Astrocyte of the spinal cord (primary cell): ENCODE measurements at places on chromosomes 2 and 18.
A peak's percentile ranks its signal among the peaks of the same experiment; 100 is the strongest.

DNA sequence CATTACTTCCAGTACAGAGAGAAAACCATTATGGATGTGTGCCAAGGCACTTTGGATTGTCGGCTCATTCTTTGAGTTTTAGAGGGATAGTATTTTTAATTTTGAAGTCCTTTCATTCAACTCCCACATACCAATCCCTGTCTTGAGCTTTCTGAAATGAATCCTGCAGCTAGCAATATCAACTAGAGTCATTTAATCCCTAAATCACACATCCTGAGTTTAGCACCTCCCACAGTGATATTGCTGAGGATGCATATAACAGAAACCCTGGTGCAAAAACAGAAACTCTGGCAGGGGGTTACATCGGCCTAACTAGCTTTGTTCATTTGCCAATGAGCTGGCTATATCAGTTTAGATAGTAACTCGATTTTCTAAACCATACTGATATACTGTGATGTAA lies 427.3 kb downstream of the LRP1B start:
- DNase-seq = no peak

DNA sequence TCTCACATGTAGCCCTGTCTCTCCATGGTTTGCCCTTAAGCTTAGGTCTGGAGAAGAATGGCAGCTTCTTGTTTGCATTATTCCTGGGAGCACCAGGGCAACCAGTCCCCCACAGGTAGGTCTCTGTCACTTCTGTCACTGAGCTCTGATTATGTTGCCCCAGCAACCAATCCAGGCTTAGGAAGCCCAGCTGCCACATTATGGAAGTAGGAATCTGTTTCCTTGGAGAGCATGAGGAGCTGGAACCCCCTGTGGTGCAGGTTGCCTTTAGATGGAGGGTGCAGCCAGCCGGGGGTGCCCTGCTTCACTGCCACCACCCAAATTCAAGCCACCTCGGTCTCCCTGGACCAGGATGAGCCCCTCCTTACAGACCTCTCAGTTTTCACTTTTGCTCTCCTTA lies 4.8 kb downstream of the RESP18 start:
- no peak for DNase-seq

DNA sequence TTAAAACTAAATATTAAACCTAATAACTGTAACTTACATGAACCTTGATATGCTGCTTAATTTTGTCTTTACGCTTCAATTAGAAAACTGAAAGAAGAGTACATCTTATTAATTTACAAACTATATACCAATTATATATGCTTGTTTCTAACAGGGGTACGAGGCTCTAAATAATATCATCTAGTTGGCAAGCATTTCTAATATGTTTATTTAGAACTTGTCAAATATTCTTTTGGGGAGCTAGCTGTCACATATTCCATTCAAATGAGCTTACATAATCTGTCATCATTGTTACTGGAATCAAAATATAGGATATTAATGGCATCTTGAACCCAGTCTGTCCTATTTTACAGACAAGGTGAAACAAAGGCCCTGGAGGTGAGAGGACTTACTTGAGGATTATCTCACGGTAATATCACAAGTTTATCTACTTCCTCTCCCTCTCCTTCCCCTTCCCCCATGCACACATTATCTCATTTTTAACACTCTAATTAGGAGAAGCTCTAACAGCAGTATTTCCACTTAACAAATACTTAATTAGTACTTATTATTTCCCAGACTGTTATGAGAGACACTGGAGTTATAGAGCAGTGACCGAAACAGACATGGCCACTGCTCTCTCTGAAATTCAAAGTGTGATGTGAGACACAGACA lies 3.5 kb downstream of the PRKD3 start:
- no peak for DNase-seq

DNA sequence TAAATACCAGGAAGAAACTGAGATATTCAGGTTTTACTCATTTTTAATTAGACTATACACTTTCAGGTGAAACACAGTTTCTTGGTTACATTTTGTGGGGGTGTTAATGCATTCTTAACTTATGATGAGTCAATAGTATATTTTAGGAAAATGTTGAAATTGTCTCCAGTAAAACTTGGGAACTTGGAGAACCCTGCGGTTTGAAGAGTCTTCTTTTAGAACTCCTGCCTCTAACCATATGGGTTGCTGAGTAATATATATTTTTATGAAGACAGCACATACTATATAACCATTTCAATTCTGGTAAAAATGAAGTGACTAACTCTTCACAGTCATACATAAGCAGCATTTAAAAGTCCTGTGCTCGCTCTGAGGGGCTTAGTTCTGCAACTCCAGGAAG lies 308.2 kb upstream of the LRATD1 start:
- no peak for DNase-seq

GRCh38 chr18:13390711-13391110 lies 172.2 kb downstream of the LDLRAD4 start:
- no peak for DNase-seq

- DNase-seq = no peak
These were observed 27.0 kb upstream of the CCDC178 start for GRCh38 chr18:33467531-33467930.

DNA sequence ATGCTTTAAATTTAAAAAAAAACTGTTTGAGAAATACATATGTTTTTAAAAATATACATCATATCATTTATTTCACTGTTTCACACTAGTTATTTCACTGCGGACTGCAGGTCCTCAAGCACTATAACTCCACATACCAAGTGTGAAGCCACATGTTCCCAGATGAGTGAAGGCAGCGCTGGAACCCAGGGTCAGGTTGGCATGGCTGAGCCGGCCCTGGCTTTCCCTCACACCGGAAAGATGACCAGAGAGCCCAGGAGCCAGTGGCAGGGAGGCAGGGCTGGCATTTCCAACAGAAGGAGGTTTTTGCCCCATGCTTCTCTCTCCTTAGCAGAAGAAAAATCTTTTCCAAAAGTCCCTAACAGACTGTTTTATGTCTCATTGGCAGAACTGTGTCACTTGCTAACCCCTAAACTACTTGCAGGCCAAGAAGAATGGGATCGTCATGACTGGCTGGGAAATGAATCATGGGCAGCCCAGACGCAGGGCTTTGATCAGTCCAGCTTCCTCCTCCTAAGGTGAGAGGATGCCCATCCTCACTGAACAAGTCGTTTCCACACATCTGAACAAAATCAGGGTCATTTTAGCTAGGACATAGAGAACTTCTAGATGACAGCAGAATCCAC lies 287.6 kb upstream of the HNRNPA3 start:
- DNase-seq = no peak

DNA sequence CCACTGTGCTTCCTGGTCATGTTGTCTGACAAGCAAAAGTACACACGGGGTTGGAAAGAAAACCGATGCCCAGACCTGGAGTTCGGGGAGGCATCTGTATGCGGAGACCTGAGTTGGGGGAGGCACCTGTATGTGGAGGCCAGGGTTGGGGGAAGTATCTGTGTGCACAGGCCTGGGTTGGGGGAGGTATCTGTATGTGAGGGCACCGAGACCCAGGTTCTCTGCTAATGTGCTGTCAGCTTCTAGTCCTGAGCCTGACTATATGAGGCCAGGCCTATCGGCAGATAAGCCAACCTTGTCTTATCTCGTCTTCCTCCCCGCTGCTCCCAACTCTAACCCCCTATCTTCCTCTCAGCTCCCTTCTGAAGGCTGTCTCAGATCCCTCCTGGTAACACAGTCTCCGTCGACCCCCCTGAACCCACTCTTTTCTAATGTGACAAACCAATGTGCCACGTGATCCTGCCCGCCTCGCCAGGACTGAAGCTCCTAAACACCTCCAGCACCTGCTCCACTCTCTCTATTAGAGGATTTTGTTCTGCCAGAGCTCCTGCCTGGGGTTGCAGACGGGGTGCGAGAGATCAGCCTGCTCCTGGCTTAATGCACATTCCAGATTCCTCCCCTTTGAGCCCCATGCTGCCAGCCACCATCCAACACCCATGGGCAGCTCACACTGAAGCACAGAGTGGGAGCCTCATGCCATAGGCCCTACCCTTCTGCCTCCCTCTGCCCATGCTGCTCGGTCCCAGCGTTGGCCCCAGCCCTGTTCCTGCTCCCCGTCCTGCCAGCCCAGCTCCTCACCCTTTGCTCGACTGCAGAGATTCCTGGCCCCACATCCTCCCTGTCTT lies 188.4 kb downstream of the SH3BP4 start:
- DNase-seq = no peak

DNA sequence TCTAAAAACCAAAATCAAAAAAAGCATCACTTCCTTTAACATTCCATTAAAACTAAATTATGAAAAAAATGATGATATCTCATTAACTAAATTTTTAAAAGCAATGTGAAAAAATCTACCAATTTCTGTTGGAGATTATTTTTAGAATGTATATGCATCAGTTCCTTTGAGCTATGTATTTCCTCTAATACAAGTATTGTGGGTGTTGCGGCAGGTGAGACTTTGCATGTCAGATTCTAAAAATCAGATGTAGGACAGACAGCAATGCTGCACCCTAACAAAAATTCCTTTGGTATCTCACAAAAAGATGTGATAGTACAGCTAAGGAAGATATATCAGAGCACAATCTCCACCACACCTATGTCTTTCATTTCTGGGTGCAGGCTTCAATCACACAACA lies 6.8 kb downstream of the MBD2 start:
- no peak for DNase-seq

- no peak for DNase-seq
These were observed 162.6 kb downstream of the KCNE4 start for GRCh38 chr2:223214394-223215253.

DNA sequence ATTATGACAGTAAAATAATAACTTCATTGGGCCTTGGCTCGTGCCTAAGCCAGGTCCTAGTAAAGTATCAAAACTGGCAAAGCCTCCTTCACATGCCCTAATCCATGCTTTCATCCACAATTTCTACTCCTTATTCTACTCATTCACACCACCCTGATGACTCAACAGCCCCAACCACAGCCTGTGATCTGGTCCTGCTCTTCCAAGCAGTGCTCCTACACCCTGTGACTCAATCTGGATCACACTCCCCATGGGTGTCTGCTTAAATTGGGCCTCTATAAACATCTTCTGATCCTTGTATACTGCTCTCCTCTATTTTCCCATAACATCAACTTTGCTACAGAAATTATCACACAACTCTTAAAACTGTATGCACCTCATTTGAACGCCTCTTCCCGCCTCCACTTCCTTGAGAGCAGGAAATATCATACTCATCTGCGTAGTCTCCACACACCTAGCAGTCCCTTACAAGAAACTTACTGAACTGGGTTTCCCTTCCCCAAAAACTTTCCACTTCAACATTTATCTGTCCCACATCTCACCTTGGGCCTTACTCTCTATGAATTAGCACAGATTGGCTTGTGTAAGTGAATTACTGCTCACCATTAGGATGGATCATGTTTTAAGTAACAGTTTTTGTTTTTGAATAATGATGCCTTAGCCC lies 15.9 kb downstream of the GTF3C3 start:
- DNase-seq = peak; percentile 47

DNA sequence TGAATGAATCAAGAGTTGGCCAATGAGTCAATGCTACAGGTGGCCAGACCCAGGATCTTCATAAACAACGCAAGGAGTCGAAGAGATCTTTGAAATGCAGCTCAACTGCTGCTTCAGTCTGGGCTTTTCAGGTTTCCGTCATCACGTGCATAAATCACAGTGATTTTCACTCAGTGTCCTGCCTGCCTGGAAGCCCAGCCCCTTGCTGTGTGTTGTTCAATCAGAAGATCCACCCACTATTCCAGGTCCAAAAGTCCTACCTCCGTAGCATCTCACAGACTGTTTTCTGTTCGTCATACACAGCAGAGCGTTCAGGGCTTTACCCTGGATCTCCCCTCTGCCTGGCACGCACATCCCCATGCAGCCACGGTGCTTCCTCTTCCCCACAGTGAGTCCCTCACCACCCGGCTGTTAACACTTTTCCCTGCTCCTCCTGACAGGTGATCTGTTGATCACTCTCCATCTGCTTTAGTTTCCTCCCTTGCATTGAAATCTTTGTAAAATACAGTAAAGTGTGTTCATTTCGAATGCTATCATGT lies 216.3 kb downstream of the MYT1L start:
- DNase-seq = no peak

DNA sequence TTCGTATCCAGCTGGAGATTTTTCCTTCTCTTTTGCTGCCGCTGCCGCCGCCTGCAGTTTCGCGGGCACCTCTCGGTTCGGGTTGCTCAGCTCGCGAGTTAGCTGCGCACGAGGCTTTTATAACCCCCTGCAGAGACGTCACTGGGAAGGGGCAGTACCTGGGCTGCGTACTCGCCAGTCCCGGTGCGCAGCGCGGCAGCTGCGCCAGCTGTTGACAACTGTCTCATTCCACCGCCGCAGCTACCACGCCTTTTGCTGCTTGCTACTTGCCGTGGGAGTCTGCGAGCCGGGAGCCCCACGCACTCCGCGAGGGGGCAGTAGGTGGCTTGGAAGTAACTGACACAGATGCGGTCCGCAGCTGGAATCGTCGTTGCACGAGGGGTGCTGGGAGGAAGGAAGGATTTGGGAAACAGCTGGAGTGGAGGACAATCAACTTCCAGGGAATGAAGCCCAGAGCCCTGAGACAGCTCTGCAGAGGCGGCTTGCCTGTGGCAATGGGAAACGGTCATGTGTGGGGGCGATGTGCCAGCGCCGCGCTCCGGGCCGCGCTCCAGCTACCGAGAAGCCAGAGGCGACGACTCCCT lies at the start of gene TACR1:
TSS of gene TACR1 (minus strand) at position 93 of the 584 bp plus-strand sequence. CDS start 586 bp downstream, outside the sequence.
- DNase-seq = peak; percentile 72

DNA sequence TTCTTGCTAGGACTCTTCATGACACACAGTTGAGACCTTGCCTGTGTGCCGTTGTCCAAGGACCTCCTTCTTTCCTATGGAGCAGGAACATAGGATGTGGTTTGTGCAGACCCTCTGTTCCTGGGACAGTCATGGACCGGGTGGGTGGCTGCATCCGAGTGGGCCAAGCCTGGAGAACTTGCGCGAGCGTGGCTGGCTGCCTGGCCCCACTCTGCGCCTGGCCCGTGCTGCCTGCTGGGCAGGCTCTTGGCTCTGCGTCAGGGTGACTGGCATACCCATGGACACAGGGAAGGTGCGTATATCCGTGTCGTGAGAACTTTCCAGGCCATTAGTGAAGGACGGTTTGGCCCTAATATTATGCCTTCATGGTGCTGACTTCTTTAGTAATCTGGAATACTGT lies 68.2 kb downstream of the DCDC2C start:
- no peak for DNase-seq

DNA sequence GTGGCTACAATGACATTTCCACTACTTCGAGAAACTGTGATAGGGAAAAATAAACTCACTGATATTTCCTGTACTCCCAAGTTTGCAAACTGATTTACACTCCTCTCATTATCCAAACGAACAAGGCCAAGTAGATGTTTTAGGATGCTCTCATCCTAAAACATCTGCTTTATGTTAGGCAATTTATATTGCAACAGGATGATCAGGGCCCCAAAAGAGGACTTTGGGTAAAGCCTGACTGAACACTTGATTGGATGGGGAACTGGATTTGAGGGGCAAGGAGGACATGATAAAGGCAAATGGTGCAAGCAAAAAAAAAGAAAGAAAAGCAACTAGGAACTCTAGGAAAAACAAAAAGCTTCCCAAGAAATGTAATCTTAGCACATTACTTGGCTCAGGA lies 2.1 kb upstream of the HES6 start:
- no peak for DNase-seq

- DNase-seq = no peak
These were observed 1667.3 kb upstream of the CELF4 start for GRCh38 chr18:39232937-39233336.
